Sciatic nerve (tissue), 2 donors: ENCODE measurements at places on chromosomes 4 and X.

- peak; percentile 66 for DNase-seq
Measured at GRCh38 chr4:152936446-152937335, 568 bp downstream of the FHDC1 start.

DNA sequence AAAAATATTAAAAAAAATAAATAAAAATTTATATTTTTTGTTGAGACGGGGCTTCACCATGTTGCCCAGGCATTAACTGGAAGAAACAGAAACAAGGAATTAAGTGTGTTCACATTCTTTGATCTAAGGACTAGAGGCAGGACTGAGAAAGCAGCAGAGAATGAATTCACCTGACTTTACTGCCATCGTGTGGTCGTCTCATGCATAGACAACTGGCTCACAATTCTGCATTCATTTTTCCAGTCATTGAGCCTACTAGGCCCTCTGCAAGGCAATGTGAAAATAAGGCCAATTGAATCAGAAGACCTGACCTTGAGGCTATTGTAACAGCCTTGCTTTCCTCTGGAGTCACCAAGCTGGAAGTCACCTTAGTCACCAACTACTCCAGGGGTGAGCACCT is 37.4 kb downstream of the LHFPL1 start:
- DNase-seq: no peak

- DNase-seq: no peak
Measured at GRCh38 chr4:7516096-7516772, 81.5 kb upstream of the PSAPL1 start.

DNA sequence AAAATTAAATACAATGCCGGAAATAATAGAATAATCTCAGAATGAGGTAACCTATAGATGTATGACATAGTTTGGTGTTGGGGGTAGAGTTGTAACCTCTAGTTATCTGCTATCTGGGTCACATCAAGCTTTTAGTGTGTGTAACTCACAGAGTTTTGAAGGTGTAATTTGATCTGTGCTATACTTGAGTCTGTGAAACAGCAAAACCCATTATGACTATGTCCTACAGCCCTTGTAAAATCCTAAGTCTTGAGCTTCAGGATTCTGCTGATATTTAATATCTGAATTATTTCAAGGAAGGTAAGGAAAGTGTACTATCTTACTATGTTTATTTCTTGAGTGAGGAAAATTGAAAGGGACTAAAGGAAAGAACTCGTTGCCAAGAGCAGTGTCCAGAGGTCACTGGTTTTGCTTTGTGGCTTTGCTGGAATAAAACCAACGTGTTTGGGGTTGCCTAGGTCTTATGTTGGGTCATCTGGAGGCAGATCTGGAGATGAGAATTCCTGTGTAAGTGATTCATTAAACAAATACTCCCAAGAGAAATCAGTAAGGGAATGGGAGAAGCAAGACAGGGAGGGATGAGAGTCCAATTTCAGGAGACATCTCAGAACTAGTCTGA is 107.8 kb upstream of the CBLL2 start:
- DNase-seq: no peak

- DNase-seq: no peak
Measured at GRCh38 chrX:15158736-15159406, 111.0 kb downstream of the ASB9 start.

- no peak for DNase-seq
Measured at GRCh38 chr4:48796191-48796926, 16.3 kb upstream of the FRYL start.

DNA sequence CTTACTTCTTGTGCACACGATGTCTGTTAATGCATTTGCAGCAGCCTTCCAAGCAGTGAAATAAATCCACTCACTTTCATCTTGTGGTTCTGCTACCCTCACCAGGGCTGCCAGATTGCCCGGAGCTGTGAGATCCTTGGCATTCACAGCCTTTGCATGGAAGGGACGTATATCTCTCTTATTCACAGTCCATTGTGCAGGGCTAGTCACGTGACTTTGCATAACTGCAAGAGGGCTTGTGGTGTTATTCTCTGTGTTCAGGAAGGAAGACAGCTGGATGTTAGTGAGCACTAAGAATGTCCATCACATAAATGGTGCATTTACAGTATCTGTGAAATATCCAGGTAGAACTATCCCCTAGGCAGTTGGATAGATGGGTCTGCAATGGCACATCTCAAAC is 96.5 kb upstream of the BEND4 start:
- DNase-seq: no peak

DNA sequence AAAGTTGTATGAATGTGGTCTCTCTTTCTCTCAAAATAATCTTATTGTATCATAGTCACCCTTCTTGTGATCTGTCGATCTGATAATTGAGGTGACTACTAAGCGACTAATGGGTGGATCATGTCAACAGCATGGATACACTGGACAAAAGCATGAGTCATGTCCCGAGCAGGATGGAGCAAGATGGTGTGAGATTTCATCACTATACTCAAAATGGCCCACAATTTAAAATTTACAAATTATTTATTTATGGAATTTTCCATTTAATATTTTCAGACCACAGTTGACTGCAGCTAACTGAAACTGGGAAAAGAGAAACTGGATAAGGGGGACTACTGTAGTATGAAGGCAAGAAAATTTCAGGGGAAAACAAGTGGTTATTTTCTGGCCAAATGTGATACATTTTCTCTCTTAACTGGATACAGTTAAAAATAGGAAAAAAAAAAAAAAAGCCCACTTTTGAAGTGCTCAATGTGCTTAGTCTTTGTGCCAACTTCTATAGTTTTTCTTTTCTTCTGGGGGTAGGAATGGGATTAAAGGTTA is 25.3 kb downstream of the FAM241A start:
- no peak for DNase-seq

DNA sequence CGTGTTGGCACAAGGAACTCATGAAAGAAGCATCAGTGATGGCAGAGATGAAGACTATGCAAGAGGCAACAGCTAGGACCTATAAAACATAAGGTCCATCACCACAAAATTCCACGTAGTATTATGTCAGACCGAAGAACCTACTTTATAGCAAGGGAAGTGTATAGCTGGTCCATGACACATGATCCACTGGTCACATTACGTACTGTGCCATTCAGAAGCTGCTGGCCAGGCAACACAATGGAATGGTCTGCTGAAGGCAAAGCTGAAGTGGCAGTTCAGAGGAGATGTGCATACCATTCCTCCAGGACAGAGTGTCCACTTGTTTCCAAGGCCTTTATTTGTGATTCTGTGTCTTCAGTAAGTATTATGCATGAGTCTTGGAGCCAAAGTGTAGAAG is 215.5 kb upstream of the UGT8 start:
- no peak for DNase-seq

DNA sequence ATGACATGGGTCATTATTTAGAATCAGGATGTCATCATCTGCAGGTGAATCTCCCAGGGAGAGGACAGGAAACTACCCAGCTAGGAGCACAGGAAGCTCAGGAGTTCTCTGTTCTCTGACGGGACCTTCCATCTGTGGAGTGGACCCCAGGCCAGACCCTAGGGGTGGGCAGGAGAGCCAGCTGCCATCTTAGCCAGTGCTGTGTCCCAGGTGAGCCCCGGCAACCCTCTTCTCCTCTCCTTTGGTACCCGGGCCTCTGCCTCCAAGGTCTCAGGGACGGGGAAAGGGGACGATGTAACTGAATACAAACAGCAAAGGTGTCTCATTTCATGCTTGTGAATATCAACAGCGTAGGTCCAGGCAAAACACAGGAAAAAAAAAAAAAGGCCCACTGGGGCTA is 48.5 kb downstream of the C4orf50 start:
- no peak for DNase-seq

DNA sequence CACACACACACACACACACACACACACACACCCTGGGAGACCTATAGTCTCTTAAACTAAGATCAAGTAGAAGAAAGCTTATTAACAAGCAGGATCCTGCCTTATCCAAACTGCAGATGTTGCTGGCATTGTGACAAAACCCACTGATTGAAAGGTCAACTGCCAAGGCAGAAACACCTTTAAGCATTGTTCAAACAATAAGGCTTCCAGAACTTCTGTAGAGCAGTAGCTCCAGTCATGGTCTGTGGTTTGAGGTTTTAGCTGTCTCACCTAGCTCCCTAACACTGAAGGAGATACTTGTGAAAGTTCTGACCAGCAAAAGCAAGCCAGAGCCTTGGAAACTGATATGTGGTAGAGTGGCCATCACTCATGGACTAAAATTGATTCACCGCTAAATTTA is 59.8 kb downstream of the PTCHD1 start:
- DNase-seq: no peak

DNA sequence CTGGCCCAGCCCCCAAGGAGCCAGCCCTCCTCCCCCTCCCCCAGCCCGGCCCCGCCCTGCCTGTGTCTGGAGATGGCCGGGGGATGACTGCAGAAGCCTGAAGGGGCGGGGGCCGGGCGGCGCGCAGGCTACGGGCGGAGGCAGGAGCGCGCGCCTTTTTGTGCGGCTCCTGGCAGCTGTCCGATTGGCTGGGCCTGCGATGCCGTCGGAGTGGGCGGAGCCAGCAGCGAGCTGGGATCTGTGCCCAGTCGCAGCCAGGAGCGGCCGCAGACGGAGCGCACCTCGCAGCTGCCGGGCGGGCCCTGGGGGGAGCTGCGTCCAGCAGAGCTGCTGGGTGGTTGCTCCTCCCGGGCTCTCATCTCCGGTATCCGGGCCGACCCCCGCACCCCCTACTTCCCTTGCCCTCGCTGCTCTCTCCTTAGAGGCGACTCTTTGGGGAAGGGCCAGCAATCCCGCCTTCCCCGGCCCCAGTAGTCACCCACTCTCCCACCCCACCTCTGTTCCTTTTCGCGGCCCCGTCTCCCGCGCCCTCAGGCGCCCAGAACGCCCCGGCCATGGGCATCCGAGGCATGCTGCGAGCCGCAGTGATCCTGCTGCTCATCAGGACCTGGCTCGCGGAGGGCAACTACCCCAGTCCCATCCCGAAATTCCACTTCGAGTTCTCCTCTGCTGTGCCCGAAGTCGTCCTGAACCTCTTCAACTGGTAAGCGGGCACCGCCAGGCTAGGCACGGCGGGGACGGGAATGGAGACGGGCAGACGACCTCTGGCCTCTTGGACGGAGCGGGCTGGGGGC is at the start of gene GABRQ:
Gene GABRQ (plus strand): TSS at position 247 of the 794 bp plus-strand sequence. CDS start 308 bp downstream, at position 555.
- peak; percentile 66 for DNase-seq

GRCh38 chrX:55489314-55490009 is at the start of gene USP51:
Gene USP51, minus strand, starts transcription at chrX:55489848. Its CDS starts 909 bp downstream, at chrX:55488939.
- peak; percentile 76 for DNase-seq

GRCh38 chr4:187782286-187782824 is 213.2 kb upstream of the ZFP42 start:
- DNase-seq: no peak

- no peak for DNase-seq
Measured at GRCh38 chrX:135605906-135606305, 85.4 kb downstream of the INTS6L start.

GRCh38 chr4:929096-929765 is 2.9 kb downstream of the GAK start:
- DNase-seq: no peak

DNA sequence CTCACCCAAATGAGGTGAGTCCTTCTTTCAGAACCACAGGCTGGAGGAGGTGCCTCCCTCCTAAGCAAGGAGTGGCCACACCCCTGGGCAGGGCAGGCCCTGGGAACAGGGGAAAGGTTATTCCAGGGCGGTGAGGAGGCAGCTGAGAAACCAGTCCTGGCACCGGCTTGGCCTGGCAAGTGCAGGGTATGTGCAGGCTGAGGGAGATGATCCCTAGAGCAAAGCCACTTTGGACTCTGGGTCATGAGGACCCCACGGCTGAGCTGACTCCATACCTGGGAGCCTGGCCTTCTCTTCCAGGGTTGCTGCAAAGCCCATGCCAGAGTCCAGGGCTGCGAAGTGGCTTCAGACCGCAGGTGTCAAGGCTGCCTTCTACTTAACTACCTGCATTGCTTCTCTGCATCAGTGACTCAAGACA is 49.5 kb upstream of the HELT start:
- peak; percentile 53 for DNase-seq

DNA sequence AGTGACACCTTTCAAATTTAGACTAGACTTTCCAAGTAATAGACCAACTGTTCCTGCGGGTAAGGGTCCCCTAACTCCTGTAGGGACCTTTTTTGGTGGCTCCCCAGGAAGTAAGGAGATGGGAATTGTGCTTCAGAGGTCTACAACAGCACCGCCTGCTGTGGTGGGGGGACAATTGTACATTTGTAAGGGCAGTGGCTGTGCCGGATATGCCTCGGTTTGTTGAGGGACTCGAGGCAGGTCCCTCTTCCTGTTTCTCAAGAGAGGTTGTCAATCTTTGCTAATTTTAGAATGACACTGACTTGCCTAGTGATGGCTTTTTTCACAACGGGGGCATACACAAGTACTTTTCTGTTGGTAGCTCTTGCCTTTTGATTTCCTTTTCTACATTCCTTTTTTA is 15.5 kb upstream of the HSD17B11 start:
- no peak for DNase-seq

DNA sequence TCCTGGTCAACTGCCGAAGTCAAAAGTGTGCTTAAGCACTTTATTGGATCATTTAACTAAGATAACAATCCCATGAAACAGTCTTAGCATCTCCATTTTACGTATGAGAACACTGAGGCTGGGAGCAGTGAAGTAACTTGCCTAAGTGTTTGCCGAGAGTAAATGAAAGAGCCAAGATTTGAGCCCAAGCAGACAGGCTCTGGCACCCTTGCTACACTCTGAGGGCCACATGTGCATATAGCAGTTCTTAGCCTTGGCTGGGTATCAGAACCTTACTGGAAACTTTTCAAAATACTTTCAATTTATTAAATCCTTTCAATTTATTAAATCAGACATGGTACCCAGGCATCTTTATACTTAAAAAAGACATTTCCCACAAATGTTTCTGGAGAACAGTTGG is 225.9 kb downstream of the NR3C2 start:
- DNase-seq: no peak

GRCh38 chrX:1392376-1393068 is 609 bp upstream of the SLC25A6 start:
- no peak for DNase-seq

GRCh38 chrX:47849778-47850177 is 13.1 kb downstream of the ZNF81 start:
- no peak for DNase-seq

- DNase-seq: no peak
Measured at GRCh38 chr4:113884655-113885054, 94.8 kb downstream of the ARSJ start.

- peak; percentile 65 for DNase-seq
Measured at GRCh38 chrX:153423652-153424051, 12.4 kb downstream of the ZFP92 start.

DNA sequence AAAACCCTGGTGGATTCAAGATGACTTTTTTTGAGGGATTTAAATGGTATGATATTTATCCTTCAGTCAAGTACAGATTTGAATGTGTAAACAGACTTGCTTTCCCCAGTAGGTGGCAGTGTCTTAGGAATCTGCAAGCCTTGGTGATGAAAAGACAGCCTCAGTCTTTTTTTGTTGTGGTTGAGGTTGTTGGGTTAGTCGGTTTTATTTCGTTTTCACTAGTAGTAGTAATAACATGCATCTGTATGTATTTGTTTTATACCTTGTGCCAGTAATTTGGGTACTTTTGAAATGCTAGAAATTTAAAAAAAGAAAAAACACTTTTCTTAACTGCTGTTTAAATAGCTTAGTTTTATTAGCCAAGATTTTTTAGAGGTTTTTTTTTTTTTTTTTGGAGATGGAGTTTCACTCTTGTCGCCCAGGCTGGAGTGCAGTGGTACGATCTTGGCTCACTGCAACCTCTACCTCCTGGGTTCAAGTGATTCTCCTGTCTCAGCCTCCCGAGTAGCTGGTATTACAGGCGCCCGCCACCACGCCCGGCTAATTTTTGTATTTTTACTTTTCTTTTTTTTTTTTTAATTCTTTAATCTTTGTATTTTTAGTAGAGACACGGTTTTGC is 39.2 kb downstream of the COPS4 start:
- DNase-seq: no peak

- DNase-seq: no peak
Measured at GRCh38 chr4:173802662-173803022, 272.6 kb upstream of the HAND2 start.
